Gastroesophageal sphincter (tissue), 4 donors: ENCODE measurements at places on chromosomes 7 and 10. TPM values are rescaled to one million over a fixed set of nuclear protein-coding genes. Genes with fewer than 3 reads are reported as not detected.
A peak's percentile ranks its signal among the peaks of the same experiment; 100 is the strongest.

- ATAC-seq: no peak
These were observed 66.8 kb downstream of the ITGB1 start for GRCh38 chr10:32891261-32891660.

- ATAC-seq: no peak
These were observed 1039.6 kb upstream of the LRRN3 start for GRCh38 chr7:110051372-110051771.

DNA sequence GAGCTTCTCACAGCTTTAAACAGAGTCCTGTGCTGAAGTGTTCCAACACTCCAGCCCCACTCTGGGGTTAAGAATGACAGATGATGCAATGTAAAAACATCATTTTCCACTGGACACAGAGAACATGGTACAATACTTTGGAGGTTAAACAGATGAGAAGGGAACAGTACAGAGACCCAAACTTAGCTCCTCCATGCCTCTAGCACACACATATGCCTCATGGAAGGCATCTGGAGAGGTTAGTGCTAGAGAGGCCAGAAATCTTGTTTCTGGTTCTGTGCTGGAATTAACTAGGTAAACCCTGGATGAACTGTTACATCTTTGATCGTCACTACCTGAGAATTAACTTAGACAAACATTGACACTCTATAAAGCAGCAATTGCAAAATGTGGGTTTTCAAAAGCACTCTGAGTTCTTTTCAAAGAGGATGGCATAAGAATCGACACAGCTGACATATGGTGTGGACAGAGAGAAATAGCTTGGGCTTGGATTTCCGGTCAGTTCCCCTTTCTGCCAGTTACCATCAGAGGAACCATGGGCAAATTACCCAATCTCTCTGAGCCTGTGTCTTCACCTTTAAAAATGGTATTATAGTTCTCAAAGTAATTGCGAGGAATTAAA lies 81.9 kb downstream of the KCNMA1 start:
- peak; percentile 86 for ATAC-seq

DNA sequence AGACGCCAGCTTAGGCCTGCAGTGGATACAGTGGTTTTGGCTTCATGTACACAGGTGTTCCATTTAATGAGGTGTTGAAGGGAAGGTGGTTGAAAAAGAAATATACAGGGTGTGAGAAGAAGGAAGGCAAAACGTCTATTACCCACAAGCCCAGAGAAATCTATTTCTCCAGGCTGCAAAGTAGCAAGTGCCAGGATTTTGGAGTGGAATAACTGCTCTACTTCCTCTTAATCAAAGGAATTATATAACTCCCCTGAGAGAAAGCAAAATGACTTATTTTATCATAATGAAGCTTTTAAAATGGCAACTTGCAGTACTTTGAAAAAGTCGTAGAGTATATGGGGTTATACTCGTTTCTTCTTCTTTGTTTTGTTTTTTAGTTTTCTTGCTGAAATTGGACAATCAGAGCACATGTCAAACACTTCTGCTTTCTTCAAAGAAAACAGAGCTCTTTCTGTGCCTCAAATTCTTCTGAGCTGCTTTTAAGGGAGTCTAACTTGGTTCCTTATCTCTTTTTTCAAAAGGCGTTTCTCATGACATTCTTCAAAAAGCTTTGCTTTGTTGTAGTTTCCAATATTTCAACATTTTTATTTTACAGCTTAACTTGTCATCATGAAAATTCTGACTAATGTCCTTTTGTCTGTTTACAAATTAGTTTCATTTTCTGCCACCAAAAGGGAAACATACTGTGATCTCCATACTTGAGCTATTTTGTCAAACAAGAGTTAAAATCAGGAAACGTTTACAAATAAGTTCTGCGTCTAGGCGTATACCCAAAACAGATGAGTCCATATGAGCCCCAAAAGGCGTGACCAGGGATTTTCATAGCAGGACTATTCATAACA lies 289.7 kb downstream of the FRMD4A start:
- ATAC-seq: no peak

- no peak for ATAC-seq
These were observed 163.2 kb downstream of the NOC3L start for GRCh38 chr10:94199565-94199964.

PRPS1L1 gene
- total RNA-seq: not detected

ZCWPW1 gene
- 4.9 TPM for total RNA-seq

DNA sequence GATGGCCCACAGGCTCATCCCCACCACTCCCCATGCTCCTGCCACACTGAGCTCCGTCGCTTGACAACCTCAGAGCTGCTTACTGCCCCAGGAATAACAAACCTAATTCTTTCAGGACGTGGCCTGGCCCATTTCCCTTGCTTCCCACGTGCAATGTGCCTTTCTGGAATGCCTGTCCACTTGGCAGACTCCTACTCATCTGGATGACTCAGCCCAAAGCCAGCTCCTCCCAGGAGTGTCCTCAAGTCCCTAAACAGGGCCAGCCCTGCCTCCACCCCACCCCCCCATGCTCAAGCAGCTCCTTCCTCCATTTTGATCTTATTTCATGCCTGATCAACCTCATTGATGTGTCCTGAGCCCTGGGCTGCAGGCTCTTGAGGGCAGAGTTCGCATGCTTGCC lies 164.9 kb upstream of the RNF32 start:
- peak; percentile 46 for ATAC-seq

STRIP2 gene
- 2.1 TPM for total RNA-seq

DNA sequence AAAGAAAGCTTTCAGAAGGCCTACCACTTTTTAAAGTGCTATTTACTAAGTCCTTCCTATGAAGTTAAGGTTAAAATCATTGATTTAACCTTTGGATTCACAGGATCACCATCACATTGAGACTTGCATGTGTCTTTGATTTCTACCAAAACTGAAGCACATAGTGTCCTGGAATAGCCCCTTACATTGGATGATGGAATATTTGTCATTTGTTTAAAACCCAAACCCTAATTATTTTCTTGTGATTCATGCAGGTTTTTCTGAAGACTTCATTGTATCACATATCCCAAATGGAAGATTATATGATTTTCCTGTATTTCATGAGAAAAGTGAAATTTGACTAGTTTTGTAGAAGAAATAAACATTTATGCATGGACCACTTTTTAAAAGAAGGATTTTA lies 3.3 kb downstream of the SEMA3A start:
- no peak for ATAC-seq

DNA sequence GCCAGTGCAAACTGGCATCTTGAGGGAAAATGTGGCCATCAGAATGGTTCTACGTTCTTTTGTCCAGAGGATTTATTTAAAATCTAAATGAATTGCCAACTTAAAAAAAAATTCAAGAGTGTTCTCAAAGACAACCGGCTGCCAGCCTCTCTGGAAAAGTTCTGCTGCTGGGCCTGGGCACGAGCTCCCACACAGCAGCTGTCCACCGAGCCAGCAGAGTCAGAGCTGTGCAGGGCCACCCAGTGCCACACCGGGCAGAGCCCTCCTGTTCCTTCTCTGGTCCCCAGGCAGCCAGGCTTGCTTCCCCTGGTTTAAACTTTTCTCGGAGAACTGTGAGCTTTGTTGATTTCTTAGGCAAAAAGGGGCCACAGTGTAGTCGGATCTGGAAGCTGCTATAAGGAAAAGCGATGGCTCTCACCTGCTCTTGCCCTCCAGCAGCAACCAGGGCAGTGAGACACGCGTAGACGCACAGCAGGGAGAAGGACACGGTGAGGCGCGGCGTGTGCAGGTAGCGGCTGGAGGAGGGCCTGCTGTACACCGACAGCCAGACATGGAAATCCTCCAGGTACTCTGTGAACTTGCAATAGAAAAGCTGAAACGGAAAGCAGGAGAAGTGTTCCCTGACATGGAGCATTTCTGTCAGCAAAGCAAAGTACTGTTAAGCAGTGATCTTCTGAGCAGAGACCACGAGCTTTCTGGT lies 111.6 kb downstream of the PKD1L1 start:
- no peak for ATAC-seq

GRCh38 chr10:79374312-79375191 lies 27.3 kb downstream of the PPIF start:
- ATAC-seq: peak; percentile 63

GET4 gene
- 29.3 TPM for total RNA-seq

DNA sequence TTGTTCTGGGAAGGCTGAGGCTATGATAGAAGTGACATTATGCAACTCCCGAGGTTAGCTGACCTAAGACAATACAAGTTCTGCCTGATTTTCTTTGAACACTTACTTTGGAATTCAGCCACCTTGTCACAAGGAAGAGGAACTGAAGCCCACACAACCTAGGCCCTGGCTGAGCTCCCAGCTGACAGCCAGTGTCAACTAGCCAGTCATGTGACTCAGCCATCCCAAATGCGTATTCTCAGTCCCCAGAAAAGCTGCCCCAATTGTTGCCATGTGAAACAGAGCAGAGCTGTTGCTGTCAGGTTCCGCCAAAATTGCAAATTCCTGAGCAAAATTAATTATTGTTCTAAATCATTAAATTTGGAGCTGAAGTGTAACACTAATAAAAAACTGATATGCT lies 1010.0 kb downstream of the XPNPEP1 start:
- no peak for ATAC-seq
